ENCODE measurements at places on chromosomes 13 and 19. TPM values are rescaled to one million over a fixed set of nuclear protein-coding genes. Genes with fewer than 3 reads are reported as not detected.

- no peak overlapping the region for H3K4me3 ChIP-seq
- DNase-seq: no peak
- no peaks in the 10 kb centered on the region for H3K4me1 ChIP-seq
- no peaks in the 10 kb centered on the region for H3K27me3 ChIP-seq
- no peaks in the 10 kb centered on the region for H3K36me3 ChIP-seq
Measured at GRCh38 chr19:36106991-36107390, 4.0 kb upstream of the OVOL3 start.

Gene CEACAM7
- total RNA-seq: 25.2 TPM

GRCh38 chr13:98141509-98142379 is 1.1 kb upstream of the FARP1 start:
- peak overlapping the region; percentile 42 for H3K27ac ChIP-seq
- peak overlapping the region; percentile 85 for H3K4me3 ChIP-seq
- DNase-seq: no peak

- no peaks in the 10 kb centered on the region for H3K27me3 ChIP-seq
- H3K36me3 ChIP-seq: no peaks in the 10 kb centered on the region
- H3K4me1 ChIP-seq: no peaks in the 10 kb centered on the region
- H3K4me3 ChIP-seq: no peak overlapping the region
- no peak for DNase-seq
- H3K27ac ChIP-seq: no peak overlapping the region
Measured at GRCh38 chr13:101289764-101290163, 126.5 kb downstream of the NALCN start.
